Fibroblast of lung (primary cell): ENCODE measurements at places on chromosomes 5 and 9. TPM values are rescaled to one million over a fixed set of nuclear protein-coding genes. Genes with fewer than 3 reads are reported as not detected.

Gene PCDHA9
- 0.26 and 0.33 TPM in 2 replicates for total RNA-seq

DNA sequence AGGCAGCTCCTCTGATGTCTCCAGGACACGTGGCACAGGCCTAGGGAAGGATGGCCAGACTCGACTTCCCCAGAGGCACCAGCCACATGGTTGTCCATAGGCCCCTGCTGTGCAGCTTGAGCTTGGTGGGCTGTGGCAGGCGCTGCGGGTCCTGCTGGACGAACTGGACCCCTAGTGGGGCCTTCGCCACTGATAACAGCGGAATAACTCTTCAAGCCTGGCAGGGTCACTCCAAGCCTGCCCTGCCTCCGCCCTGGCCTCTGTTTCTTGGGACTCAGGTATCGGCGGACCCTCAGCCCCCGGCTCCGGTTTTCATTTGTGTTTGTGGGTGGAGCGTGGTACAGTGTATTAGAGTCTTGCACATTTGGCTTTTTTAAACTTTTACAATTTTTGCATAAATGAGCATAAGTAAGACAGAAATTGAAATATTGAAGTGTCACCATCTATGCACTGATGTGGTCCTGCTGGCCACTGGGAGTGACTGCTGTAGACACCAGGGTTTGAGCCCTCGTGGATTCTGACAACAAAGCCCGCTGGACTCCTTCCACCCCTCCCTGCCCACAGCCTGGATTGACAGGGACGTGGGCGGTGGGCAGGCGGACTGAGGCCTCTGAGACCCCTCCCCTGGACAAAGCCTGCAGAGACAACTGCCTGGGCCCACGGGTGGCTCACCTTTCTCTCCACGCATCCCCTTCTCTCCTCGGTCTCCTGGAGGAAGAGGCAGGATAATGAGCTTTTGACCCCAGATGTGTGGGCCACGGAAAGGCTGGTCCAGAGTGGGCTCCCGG lies 3.8 kb downstream of the FCN1 start:
- H3K27me3 ChIP-seq = no peaks in the 10 kb centered on the region
- H3K36me3 ChIP-seq = no peaks in the 10 kb centered on the region
- no peak overlapping the region for H3K27ac ChIP-seq
- DNase-seq = no peak

DNA sequence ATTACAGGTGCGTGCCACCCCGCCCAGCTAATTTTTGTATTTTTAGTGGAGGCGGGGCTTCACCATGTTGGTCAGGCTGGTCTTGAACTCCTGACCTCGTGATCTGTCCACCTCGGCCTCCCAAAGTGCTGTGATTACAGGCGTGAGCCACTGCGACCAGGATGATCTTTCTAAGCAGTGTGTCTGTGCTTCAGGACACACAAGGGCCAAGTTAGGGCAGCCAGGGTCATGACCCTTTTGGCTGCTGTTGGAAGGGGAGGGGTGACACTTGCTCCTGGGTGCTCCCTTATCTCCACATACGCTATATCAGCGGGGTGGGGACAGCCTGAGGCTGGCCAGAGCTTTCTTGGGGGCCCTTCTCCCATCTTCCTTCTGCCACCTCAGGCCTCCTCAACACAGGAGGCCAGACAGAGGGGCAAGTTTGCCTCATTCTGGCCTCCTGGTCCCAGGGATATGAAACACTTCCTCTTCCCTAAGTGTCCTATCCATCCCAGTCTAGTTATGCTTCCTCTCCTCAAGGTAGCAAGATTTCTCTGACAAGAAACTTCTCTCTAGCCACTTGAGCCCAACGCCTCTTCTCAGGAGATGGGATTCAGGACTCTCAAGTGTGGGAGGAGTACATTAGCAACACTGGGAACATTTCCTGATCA lies 1.9 kb upstream of the ZNF79 start:
- no peaks in the 10 kb centered on the region for H3K27me3 ChIP-seq
- no peak for DNase-seq
- H3K4me1 ChIP-seq = peaks cover 2% of the 10 kb centered on the region
- H3K4me3 ChIP-seq = peak overlapping the region; percentile 90

DNA sequence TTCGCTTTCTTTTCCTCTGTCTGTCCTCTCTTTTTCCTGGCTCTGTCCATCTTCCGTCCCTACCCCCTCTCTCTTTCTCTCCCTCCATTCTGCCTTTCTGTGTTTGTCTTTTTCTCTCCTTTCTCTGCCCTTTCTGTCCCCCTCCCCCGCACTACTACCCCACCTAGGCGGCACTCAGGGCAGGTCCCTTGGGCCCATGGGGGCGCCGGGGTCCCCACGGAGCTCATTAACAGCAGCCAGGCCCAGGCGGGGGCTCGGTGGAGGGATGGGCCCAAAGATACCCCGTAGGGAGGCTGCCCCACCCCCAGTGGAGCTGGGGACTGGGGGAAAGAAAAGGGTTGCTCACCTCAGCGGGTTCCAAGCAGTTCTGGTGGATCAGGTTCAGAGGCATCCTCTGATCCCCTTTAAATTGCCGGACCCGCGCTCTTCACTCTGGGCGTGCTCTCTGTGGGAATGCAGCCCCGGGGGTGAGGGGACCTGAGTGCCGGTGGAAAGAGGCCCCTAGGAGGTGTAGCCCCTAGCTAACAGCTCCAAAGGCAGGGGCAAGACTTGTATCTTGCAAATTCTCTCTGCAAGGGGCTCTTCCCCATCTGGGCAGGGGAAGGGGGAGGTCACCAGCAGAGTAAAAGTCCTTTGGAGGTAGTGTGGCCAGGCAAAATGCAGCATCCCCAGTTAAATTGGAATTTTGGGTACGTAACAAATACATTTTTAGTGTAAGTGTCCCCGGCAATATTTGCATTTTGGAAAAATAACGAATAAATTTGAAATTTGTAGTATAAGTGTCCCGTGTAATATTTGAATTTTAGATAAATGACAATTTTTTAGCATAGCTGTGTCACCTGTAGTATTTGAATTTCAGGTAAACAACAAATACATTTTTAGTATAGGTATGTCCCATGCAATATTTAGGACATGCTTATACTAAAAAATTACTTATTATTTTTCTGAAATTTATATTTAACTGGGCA lies 7.4 kb downstream of the LHX2 start:
- H3K27ac ChIP-seq = no peak overlapping the region
- no peak overlapping the region for H3K4me3 ChIP-seq
- no peaks in the 10 kb centered on the region for H3K4me1 ChIP-seq
- no peak for DNase-seq
- peaks cover 94% of the 10 kb centered on the region for H3K27me3 ChIP-seq
- H3K36me3 ChIP-seq = no peaks in the 10 kb centered on the region

- H3K4me3 ChIP-seq = no peak overlapping the region
- no peaks in the 10 kb centered on the region for H3K36me3 ChIP-seq
- H3K4me1 ChIP-seq = no peaks in the 10 kb centered on the region
- DNase-seq = no peak
These were observed 993 bp downstream of the HCN1 start for GRCh38 chr5:45694971-45695803.

Gene TEX48
- total RNA-seq = not detected in 2 replicates

DNA sequence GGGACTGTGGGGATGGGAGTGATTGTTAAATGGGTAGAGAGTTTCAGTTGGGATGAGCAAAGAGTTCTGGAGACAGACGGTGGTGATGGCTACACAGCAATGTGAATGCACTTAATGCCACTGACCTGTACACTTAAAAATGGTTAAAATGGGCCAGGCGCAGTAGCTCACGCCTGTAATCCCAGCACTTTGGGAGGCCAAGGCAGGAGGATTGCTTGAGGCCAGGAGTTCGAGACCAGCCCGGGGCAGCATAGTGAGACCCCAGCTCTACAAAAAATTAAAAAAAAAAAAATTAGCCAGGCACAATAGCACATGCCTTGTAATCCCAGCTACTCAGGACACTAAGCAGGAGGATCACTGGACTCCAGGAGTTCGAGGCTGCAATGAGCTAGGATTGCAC lies 7.7 kb downstream of the LMAN2 start:
- H3K4me3 ChIP-seq = no peak overlapping the region
- no peaks in the 10 kb centered on the region for H3K4me1 ChIP-seq
- H3K36me3 ChIP-seq = peaks cover 4% of the 10 kb centered on the region
- no peaks in the 10 kb centered on the region for H3K27me3 ChIP-seq
- DNase-seq = no peak

DNA sequence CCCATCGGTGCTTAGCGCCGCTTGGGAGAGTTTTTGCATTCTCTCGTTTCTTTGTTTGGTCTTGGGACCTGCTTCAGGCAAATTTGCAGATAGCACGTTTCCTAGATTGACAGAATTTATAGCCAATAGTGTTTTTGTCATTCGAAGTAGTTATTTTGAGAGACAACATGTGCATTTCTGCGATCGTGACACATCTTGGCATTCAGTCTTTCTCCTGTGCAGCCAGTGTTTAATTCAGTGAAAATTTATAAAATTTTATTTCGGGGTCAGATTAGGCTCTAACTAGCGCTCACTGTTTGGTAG lies 830 bp downstream of the PRRC1 start:
- no peaks in the 10 kb centered on the region for H3K36me3 ChIP-seq
- H3K4me1 ChIP-seq = no peaks in the 10 kb centered on the region
- H3K4me3 ChIP-seq = peak overlapping the region; percentile 99

DNA sequence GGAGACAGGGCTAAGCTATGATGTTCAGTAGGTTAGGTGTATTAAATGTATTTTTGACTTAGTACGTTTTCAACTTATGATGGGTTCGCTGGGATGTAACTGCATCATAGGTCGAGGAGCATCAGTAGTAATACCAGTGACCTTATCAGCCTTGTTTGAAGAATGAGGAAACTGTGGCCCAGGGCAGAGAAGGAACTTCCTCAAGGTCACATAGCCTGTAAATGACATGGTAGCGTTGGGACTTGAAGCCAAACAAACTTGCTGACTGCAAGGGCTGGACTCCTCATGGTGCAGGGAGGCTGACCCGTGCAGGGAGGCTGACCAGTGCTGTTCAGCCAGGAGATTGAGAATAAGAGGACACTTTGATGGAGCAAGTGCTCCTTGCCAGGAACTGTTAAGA lies 21.3 kb upstream of the PTPN3 start:
- no peaks in the 10 kb centered on the region for H3K4me1 ChIP-seq
- DNase-seq = no peak
- H3K27ac ChIP-seq = no peak overlapping the region
- H3K36me3 ChIP-seq = no peaks in the 10 kb centered on the region
- H3K27me3 ChIP-seq = peaks cover 3% of the 10 kb centered on the region
- no peak overlapping the region for H3K4me3 ChIP-seq

Gene C5
- total RNA-seq = 7.3 and 8.2 TPM in 2 replicates

DNA sequence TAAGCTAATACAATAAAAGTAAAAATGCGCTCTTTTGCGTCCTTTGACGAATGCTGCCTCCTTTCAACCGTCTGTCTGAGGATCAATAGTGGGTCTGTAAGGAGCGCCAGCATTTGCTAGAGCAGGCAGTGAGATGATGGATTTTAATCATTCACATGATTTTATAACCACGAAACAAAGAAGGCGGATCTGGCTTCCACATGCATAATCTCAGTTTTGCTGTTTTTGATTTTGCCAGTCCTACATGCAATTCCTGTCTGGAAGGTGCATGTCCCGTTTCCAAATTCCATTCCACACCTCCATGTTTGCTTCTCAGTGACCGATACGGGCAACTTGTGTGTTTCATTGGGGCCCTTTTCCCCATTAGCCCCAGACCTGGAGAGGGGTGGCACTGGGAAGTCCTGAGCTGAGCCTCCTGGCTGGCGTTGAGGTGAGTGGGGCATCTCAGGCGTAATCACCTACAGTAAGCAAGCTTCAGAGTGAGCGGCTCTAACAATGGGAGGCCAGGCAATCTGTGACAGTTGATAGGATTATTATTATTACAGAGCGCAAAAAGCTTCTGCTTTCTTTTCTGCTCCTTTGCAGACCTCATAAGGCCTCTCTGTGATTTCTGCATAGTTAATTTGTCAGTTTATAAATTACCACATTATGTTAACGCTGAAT lies 405.4 kb downstream of the ZSWIM6 start:
- no peak for DNase-seq
- no peaks in the 10 kb centered on the region for H3K27me3 ChIP-seq
- H3K4me3 ChIP-seq = no peak overlapping the region
- no peaks in the 10 kb centered on the region for H3K36me3 ChIP-seq
- no peak overlapping the region for H3K27ac ChIP-seq

DNA sequence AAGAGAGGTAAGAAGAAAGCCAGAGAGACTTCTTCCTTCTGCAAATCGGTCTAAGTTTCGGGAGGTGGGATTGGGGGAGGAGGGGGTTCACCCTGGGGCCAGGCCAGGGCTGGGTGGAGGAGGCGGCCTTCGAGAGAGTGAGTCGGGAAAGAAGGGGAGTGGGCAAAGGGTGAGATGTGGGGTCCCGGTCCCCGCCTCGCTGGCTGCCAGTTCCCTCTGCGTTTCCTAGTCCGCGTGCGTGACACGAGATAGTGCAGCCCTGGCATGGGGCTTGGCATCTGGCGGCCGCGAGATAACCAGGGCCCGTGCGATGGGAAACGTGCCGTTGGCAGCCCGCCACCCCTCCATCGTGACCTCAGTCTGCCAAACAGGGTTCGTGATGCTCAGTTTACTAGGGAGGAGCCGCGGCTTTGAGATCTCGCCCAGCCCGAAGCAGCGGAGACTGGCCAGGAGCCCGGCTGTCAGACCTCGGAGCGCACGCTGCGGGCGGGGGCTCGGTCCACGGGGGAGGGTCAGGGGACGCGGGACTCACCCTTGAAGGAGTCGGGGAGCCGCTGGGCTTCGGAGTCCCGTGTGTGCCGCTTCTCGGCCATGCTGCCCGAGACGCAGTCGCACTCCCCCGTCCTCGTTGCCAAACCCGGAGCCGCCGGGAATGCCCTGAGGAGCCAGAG lies at the start of gene STOM:
STOM (minus strand) TSS at position 656 of the 671 bp plus-strand sequence; CDS start at position 593, 63 bp downstream.
- no peaks in the 10 kb centered on the region for H3K27me3 ChIP-seq
- H3K4me3 ChIP-seq = peak within 1 kb of the TSS; percentile 75
- no peaks in the 10 kb centered on the region for H3K36me3 ChIP-seq
- H3K27ac ChIP-seq = peak within 1 kb of the TSS; percentile 93
- H3K4me1 ChIP-seq = peaks cover 16% of the 10 kb centered on the region

Gene C5orf52
- total RNA-seq = not detected in 2 replicates

- H3K36me3 ChIP-seq = no peaks in the 10 kb centered on the region
- no peak for DNase-seq
- no peaks in the 10 kb centered on the region for H3K4me1 ChIP-seq
- no peak overlapping the region for H3K4me3 ChIP-seq
- no peaks in the 10 kb centered on the region for H3K27me3 ChIP-seq
These were observed 81.8 kb upstream of the SARDH start for GRCh38 chr9:133819923-133820322.

DNA sequence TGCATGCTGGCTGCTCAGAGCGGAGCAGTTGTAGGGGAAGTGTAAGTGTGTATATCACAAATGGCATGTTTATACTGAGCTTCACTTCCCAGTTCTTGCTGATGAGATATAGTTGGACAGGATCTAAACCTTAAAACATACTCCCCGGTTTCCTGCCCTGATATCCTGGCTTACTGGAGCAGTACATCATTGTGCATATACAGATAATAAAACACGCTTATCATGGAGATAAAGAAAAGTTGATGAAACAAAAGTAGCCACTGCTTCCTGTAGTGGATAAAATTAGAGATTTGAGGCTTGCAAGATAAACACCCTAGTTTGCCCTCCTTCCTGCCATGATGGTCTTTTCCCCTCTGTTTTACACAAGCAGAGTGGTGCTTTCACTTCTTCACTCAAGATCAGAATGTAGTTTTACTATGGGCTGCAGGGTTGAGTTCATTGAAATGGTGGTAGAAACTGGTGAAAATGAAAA lies 15.0 kb downstream of the NPR3 start:
- peak; percentile 13 for DNase-seq
- no peaks in the 10 kb centered on the region for H3K27me3 ChIP-seq
- H3K4me3 ChIP-seq = no peak overlapping the region
- H3K27ac ChIP-seq = no peak overlapping the region
- H3K36me3 ChIP-seq = no peaks in the 10 kb centered on the region

Gene KIF12
- total RNA-seq = not detected in 2 replicates
